ENCODE measurements at places on chromosomes 6 and 20. TPM values are rescaled to one million over a fixed set of nuclear protein-coding genes. Genes with fewer than 3 reads are reported as not detected.

DNA sequence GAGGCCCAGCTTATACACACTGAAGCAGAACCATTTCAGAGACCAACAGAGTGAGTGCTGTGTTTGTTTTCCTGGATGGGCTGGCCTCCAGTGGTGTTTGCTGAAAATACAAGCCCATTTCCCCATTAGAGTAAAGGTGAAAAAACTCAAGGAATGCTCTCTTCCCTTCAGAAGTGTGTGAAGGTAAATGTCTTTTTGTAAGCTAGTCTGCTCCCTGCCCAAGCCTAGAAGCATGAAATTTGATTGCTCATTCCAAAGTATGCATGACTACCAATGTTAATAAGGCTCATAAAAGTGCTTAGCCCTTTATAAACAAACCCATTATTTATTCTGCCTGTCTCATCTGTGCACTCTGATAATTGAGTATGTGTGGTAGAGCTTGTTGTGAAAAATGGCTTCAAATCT lies 59.1 kb downstream of the ADGRF1 start:
- no peak for DNase-seq

DNA sequence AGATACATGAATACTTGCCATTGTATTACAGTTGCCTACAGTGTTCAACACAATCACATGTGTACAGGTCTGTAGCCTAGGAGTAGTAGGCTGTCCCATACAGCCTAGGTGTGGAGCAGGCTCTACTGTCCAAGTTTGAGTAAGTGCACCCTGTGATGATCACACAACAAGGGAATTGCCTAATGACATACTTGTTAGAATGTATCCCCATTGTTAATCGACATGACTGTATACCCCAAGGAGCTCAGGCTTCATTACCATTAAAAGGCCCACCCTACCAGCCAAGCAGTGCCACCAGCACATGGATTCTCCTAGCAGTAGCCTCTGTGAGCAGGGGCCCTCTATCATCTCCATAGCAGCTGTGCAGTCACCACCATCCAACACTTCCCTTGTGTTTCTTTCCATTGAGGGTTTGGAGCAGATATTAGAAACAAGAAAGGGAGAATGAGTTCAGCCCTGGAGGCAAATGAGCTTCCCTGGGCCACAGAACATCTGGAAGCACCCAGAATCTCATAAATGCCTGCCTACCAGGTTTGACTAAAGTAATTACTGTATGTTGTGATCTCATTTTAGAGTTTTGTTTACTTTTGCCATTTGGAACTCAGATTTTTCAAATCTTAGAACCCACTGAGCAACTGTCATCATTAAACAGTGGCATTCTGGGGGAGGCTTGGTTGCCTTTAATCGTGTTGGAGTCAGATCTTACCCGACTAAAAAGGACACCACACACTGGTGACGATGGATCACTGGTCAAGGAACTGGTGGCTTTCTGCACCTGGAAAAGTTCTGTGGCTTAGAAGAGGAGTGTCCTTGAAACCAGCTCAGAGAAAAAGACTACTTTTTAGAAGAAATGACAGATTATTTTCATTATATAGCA lies 104.9 kb downstream of the TULP4 start:
- DNase-seq = no peak

The PAK5 gene
- not detected for total RNA-seq

The SLC44A4 gene
- 0.51 TPM for total RNA-seq

DNA sequence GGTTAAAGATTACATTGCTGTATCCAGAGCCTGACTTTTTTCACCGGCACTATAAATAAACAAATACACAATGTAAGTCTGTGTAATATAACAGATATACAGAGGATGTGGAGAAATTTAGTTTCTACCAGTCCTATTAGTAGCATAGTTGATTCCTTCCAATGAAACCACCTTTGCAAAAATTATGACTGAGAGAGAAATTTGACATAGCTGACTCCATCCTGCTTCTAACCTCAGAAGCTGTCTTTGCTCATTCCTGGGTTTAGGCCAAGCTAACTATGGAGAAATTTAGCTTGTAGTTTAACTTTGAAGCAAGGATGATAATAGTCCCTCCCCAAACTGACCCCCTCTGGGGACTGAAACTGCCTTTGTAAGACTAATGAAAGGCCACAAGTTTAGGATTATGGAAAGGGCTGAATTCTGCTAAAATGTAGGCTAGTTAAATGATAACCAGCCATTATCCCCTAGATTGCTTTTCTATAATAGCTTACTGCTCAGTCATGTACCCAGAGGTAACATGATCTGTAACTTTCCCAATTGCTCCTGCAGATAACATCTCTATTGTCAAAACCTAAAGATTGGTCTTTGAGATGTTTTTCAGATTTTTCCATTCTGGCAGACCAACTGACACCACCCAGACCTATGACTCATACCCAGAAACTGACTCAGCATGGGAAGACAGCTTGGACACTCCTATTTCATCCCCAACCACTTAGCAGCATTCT lies 172.8 kb upstream of the ARG1 start:
- no peak for DNase-seq

GRCh38 chr20:49587111-49587570 lies 19.2 kb upstream of the PTGIS start:
- no peak for DNase-seq

GRCh38 chr20:1926237-1926636 lies 31.0 kb downstream of the SIRPA start:
- no peak for DNase-seq

GRCh38 chr6:47853766-47854165 lies 71.9 kb downstream of the OPN5 start:
- DNase-seq = no peak
